ENCODE measurements at places on chromosomes 5 and 9. TPM values are rescaled to one million over a fixed set of nuclear protein-coding genes. Genes with fewer than 3 reads are reported as not detected.

The OR2V1 gene
- total RNA-seq, result not detected

The FCN2 gene
- total RNA-seq, result not detected

The MEF2C gene
- total RNA-seq, result 104 TPM

The DDX4 gene
- total RNA-seq, result not detected

The POU5F2 gene
- total RNA-seq, result 4.6 TPM

The GPR150 gene
- total RNA-seq, result not detected

The LCN9 gene
- total RNA-seq, result not detected

The SLC46A2 gene
- total RNA-seq, result 2.7 TPM

The LVRN gene
- total RNA-seq, result 0.92 TPM

The ANKRD34B gene
- not detected for total RNA-seq

The CBY3 gene
- total RNA-seq, result 1.4 TPM

The SLC25A2 gene
- total RNA-seq, result 3.5 TPM

The TSSK1B gene
- not detected for total RNA-seq

The GGTA1 gene
- total RNA-seq, result 55.1 TPM

The CCDC171 gene
- 6.4 TPM for total RNA-seq

The SPATA31A3 gene
- not detected for total RNA-seq
